A673 (cell line): ENCODE measurements at places on chromosomes 1 and 21. TPM values are rescaled to one million over a fixed set of nuclear protein-coding genes. Genes with fewer than 3 reads are reported as not detected.

Gene ANKRD34A
- total RNA-seq, result 1.6 and 2.2 TPM in 2 replicates

Gene DIO1
- total RNA-seq, result not detected in 2 replicates

Gene SPRR2G
- total RNA-seq, result not detected in 2 replicates

Gene FLAD1
- total RNA-seq, result 82.4 and 84.2 TPM in 2 replicates

DNA sequence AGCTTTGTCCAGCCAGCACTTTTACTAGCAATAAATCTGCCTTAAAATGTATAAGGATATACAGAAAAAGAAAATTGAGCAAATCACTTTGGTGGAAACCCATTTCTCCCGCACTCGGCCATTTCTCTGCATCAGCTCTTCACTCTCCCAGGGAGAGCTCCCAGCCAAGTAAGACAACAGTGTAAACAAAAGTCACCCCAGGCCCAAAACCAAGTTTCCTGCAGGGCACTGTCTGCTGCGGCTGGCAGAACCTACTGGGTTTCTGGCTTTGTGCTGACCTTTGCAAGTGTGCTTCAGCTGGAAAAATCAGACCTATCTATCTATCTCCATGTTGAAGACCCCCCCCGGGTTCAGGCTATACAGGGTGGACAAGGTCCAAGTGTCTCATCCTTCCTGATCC lies 476.7 kb upstream of the CAMK1G start:
- no peak for DNase-seq

DNA sequence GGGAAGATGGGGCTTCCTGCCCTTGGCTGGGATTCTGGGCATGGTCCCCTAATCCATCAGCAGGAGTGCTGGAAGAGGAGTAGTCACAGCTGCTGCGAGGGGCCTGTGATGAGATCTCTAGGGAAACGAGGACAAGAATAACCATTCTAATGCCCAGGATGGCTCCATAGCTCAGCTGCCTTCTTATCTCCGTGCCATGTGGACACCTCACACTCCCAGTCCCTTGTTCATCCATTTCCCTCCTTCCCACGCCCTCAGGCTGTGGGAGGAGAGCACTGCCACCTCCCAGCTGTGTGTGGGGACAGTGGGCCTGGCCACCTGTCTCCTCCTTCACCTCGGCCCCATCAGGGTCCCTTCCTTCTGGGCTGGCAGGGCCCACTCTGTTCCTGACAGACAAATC lies 16.1 kb upstream of the ETV3 start:
- peak; percentile 73 for DNase-seq

GRCh38 chr1:7491109-7491817 lies 279.8 kb upstream of the VAMP3 start:
- DNase-seq, result peak; percentile 82

GRCh38 chr1:109477821-109478220 lies 5.9 kb upstream of the ATXN7L2 start:
- no peak for DNase-seq

DNA sequence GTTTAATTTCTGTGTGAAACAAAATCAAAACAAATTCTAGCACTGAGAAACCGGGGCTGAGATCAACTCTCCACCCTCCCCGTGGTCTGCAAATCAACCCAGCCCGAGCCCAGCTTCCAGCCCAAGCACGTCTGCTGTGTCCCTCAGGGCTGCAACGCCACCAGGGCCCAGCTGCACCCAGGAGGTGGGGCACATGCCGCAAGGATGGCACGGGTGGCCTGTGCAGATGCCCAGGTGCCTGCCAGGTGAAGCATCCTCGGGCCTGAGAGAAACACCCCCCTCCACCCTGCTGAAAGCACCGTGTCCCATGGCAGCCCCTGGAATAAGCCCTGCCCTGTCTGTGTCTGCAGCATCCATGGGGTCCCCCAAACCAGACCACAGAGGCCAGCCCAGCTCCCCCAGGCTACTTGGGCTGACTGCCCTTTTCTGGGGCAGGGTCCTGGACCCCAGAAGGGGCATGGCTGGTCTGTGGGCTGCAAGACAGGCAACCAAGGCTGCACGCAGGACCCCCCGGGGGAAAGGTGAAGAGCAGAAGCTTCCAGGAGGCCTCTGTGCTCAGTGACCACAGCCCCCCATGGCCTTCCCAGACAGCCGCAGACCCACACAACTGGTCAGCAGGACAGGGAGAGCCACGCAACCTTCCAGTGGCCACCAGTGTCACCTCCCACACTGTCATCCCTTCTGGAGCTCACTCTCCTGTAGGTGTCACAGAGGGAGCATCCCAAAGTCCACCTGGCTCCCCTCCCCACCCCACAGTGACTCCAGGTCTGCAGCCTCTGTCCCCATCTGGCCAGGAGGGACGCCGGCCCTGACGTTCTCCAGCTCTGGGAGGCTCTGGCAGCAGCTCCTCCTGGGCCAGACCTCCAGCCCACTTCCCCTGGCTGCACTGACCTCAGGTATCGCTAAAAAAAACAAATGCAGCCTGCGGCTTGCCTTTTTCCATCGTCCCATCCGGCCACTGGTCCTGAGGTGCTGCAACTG lies 7.7 kb downstream of the WNT9A start:
- DNase-seq, result no peak

DNA sequence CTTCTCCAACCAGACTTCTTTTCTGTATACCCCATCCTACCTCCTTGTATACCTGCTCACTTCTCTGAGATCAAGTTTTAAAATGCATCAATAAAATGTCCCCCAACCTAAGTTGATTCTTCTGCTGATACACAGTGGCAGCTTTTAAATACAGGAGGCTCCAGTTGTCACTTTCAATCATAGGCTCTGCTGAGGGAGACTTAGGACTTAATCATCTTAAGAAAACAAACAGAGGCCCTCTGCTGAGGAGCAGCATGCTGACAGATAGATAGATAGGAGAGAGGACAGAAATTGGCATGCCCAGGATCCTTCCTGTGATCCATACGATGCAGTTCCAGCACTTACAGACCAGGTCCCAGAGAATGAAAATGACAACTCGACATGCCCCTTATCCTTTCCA lies 311.0 kb upstream of the PROX1 start:
- no peak for DNase-seq

DNA sequence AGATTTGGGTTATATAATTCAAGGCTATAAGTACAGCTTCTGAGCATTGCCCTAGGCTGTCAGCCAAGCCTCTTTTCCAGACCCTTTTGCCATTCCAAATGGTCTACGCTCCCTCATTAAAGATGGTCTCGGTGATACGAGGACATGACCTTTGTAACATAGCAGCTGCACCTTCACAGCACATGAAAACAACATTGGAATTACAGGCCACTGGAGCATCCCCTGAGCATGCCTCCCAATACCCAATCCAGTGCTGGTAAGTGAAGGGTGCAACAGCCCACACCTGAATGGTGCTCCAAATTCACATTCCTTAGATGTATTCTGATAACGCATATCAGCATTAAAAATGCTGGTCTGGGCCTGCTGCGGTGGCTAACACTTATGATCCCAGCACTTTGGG lies 20.1 kb upstream of the PTPRF start:
- no peak for DNase-seq

- DNase-seq, result no peak
Observed at GRCh38 chr1:186927884-186928283, 99.1 kb downstream of the PLA2G4A start.

DNA sequence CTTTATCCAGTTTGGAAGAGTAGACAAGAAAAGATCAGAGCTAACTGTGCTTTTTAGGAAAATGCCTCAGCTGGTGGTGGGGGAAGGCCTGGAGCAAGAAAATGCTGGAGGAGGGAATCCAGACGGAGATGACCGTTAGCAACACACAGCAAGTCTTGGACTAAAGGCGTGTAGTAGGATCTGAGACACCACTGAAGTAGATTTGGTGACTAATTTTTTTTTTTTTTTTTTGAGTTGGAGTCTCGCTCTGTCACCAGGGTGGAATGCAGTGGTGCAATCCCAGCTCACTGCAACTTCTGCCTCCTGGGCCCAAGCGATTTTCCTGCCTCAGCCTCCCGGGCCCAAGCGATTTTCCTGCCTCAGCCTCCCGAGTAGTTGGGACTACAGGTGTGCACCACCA lies 41.2 kb downstream of the LPAR3 start:
- no peak for DNase-seq
